ENCODE measurements at places on chromosomes 12 and 14.

DNA sequence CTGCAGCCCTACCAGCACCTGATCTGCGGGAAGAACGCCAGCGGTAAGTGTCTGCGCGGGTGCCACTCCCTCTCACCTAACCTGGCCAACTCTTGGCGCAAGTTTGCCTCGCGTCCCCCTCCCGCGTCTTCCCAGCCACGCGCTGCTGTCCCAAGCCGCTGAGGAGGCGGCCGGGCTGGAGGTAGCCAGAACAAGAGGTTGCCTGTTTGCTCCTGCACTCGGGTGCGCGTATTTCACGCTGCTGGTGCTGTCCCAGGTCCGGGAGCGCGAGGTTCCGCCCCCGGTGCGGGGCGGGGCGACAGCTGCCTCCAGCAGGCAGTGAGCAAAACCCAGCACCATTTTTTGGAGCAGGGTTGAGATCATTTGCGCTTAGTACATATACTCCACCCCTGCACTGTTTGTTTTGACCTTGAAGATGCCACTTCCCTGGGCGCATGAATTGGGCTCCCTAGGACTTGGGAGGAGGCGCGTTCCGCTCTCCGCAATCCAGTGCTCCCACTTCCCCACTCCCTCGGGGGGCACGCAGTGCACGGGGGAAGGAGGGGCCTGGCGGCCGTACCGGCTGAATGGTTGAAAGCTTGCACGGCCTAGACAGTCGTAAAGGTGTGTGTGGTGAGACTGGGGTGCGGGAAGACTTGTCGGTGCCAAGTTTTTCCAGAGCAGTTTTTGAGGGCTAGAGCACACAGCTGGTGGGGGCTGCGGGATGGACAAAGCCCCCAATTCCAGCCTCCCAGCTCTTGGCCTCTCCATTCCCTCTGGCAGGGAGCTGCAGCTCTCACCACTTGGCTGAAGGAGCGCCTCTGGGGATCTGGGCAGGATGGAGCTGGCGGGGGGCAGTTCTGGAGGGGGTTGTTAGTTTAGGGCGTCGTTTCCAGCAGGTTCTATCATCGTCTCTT lies 226.9 kb upstream of the CRY1 start:
- DNase-seq, result peak; percentile 78

- no peak for DNase-seq
These were observed 67.3 kb upstream of the STK38L start for GRCh38 chr12:27176765-27177164.

DNA sequence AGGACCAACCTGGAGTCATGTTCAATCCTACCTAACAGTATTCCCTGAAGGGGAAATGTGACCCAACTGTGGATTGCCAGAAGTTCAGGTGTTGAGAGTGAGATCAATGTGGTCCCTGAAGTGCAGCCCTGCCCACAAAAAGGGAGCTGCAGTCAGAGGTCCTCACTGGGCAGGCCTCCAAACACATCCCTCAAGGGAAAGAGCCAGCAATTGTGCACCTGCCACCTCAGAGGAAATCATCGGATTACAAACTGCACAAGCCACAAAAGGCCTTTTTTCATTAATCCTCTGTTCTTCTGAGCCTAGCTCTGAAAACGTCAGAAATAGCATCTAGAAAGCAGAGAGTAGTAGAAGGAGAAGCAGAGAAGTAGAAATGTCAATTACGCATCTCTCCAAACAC lies 10.8 kb upstream of the MDM1 start:
- DNase-seq, result no peak

DNA sequence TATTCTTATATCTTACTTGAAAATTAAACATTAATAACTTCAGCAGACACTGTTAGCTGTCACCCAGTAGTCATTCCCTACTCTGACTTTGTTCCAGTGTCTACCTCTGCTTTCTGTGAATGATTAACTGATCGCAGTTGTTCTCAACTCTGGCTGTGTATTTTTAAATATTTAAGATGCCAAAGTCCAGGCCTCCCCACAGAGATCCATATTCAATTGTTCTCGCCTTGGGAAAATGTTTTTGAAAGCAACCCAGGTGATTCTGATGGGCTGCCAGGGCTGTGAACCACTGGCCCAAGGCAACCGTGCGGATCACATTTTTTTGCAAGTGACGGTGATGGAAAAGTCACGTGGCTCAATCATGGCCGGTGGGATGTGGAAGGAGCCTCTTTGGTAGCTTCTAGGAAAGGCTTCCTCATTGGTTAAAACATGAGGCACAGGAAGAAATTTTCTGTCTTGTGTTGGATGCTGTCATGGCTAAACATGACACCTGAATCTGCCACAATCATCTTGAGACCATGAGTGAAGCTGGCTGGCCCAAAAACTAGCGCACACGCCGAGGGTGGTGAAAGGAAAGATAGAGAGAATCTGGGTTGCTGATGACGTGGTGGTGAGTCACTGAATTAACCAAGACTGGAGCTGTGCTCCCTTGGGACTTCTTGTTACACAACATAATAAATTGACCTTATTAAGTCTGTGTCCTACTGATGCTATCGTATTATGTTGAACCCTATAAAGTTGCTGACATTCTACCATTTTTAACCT lies 37.2 kb downstream of the RDH12 start:
- DNase-seq, result no peak

DNA sequence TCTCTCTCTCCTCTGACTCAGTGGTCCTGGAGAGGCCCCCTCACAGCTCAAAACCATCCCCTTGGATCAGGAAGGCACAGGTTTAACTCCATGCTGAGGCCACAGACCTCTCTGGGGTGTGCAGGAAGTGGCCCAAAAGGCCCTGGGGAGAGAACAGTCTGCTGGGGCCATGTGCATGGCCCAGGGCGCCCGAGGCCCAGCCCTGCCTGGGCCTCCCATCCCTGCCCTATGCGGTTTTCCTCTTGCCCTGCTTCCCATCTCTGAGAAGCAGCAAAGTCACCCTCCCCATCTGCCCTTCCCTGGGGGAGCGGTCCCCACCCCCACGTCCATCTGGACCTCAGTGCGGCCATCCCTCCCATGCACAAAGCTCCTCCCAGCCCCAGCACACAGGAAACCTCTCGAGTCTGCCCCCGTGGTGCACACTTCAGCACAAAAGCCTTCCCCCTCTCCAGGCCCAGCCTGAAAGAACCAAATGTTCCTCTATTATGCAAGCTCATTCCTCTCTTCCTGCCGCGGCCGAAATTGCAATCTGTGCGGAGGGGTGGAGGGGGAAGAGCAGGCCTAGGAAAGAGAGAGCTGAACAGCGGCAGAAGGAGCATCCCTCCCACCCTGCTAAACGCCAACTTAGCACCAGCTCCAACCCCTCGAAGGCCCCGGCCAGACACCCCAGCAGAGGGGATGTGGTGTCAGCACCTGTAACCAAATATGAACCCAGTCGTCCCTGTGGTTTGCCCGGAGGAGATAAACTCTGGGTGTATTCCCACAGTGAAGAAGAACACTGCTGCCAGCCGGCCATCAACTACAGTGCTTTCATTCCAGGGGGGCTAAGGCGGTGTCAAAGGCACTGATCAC lies 108.5 kb downstream of the SCARB1 start:
- DNase-seq, result no peak

- no peak for DNase-seq
These were observed 25.2 kb downstream of the DUSP16 start for GRCh38 chr12:12537421-12537820.

DNA sequence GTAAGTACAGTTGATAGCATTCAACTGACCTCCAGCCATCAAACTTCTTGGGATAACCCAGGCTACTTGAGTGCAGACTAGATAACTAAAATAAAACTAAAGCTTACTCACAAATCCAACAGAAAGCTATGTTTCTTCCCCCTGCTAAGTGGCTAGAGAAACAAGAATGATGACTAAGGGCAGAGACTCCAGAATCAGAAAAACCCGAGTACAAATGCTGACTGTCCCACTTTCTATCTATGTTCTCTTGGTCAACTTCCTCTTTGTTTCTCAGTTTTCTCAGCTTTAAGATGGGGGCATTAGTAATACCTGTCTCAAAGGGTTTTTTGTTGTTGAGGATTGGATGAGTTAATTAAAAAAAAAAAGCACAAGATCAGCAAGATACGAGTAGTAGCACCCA lies 6.1 kb upstream of the NUAK1 start:
- no peak for DNase-seq

- DNase-seq, result peak; percentile 46
These were observed 10.3 kb downstream of the WASHC3 start for GRCh38 chr12:102051431-102051965.

DNA sequence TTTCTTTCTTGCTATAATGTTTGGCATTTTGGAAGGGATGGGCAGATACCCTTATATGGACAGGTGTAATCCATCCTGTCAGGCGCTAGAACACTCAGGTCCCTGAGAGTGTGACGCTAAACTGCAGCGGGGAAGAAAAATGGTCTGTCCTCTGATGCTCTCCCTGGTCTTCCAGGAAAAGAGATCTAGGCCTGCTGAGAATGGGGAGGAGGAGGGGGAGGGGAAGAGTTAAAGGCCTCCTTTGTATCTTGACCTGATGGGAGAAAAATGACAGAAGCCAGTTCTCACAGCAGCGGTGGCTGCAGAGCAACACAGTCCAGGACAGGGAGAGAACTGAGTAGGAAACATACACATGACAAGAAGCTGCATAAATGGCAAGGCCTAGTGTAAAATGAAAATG lies 61.1 kb downstream of the RPS6KA5 start:
- DNase-seq, result no peak

DNA sequence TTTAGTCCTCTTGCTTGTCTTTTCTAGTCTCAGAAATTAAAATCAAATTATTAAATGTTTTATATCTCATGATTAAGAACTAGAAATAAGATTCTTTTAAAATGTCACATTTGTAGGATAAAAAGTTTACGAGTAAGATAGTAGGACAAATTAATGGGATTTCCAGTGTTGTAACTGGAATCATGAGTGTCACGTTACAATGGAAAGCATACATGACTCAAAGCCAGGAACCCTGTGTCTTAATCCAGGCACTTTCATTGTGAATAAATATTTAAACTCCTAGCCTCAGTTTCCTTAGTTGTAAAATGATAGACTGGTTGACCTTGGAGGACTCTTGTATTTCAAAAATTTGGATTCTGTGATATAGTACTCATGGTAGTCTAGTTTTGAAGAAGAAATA lies 84.9 kb downstream of the MIA2 start:
- DNase-seq, result no peak

GRCh38 chr14:23528555-23528954 lies 23.0 kb downstream of the ZFHX2 start:
- DNase-seq, result no peak

GRCh38 chr14:78086342-78086741 lies 83.8 kb upstream of the NRXN3 start:
- no peak for DNase-seq

DNA sequence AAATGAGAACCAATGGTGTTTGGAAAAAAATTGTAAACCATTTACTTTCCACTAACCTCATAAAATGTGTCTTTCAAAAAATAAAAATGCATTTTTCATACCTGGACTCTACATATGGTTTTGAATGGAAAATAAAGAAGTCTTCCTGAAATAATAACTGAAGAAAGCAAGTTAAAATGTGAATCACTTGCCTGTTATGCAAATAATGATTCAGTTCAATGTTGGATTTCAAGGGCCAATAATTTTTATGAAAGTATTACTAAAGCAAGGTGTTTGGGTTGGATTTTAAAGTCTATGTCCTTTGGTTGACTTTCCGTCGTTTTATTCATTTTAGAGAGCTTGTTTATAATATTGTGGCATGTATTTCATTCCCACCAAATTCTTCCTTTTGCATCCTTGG lies 138.7 kb downstream of the CCDC91 start:
- no peak for DNase-seq

All from T-helper 2 cell (primary cell).